ENCODE measurements at places on chromosomes 4 and X. TPM values are rescaled to one million over a fixed set of nuclear protein-coding genes. Genes with fewer than 3 reads are reported as not detected.

DNA sequence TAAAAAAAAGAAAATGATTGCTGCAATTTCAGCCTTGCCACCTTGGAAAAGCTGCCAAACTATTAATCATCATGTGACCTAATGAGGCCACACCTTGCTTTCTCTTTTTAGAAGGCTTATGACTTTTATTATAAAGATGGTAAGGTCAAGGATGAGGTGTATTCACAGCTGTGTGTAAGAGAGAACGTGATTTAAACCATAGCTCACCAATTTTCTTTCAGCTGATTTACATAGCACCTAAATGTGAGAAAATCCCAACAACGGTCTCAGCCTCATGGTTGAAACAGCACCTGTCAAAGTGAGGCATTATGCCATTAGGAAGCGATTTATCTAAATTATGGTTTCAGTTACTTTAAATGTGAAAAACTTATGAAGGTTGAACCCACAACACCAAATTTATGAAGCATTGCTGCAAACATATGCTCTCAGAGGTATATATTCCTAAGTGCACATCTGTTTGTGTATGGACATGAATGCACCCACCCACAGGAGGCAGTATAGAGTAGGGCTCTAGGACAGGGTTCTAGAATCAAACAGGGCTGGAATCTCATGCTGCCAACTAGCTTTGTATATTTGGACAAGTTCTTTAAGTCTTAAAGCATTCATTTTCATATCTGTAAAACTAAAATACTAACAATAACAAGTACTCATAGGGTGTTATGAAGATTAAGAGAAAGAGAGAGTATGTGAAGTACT lies 40.7 kb downstream of the ANXA3 start:
- no peak for DNase-seq

DNA sequence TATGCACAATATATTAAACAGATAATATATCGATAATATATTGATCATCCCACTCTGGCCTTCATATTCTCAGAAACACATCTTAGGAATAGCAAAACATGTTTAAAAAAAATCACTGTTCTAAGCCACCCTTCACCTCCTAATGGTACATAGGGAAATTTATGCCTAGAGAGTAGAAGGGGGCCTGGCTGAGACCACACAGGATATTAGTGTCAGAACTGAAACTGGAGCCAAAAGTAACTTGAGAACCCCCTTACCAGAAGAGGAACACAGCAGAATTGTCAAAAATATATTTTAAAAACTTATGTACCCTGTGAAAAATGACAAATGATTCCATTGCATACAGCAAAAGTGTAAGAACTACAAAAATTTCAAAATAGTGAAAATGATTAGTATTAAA lies 173.1 kb downstream of the VSIG4 start:
- no peak for DNase-seq

GRCh38 chrX:117808426-117808825 lies 308.2 kb downstream of the KLHL13 start:
- DNase-seq = no peak

- no peak for DNase-seq
Measured at GRCh38 chrX:115642311-115642710, 81.3 kb downstream of the PLS3 start.

GRCh38 chr4:14520171-14520570 lies 482.1 kb upstream of the CPEB2 start:
- DNase-seq = no peak

DNA sequence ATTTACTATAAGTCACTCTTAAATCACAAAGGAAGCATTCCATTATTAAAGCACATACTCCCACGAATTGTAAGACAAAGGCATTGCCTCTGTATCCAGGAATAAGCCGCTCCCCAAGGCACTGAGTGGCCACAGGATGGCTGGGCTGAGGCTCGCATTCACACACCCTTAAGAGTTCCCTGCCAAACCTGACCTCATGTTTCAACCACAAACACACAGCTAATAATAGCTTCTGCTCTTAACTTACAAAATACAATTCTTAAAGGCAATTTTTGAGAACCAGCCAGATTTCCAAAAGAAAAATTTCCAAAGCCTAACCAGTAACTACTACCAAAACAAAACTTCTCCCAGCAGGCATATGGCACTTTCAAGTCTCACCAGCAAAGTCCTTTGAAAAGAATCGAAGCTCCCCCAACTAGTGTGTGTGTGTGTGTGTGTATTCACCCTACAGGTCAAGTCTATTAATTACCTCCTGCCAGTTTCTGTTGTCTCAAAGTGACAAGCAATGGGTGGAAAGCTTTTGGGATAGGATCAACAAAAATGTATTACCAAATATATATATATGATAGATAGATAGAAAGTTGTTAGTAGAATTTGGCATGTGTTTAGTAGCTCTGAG lies 36.0 kb downstream of the ARHGAP6 start:
- no peak for DNase-seq

DNA sequence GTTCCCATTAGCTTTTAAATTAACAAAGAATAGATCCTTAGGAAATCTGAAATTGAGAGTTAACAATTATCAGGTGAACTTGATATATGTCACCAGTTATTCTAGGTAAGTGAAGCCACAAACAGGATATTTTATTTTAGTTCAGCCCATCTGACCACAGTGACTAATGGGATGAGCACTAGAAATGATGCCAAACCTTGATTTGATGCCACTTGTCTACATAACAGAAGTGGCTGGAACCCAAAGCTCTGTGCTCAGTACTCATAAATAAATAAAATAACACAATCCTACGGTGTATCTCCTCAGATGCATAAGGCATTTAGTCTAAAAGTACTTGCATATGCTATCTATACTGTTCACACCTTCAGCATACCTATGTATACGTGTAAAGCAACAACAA lies 12.2 kb downstream of the SLITRK4 start:
- no peak for DNase-seq

GRCh38 chr4:15232366-15233263 lies 195.2 kb upstream of the C1QTNF7 start:
- DNase-seq = no peak

GRCh38 chr4:7006411-7006810 lies 36.8 kb upstream of the TADA2B start:
- DNase-seq = no peak

DNA sequence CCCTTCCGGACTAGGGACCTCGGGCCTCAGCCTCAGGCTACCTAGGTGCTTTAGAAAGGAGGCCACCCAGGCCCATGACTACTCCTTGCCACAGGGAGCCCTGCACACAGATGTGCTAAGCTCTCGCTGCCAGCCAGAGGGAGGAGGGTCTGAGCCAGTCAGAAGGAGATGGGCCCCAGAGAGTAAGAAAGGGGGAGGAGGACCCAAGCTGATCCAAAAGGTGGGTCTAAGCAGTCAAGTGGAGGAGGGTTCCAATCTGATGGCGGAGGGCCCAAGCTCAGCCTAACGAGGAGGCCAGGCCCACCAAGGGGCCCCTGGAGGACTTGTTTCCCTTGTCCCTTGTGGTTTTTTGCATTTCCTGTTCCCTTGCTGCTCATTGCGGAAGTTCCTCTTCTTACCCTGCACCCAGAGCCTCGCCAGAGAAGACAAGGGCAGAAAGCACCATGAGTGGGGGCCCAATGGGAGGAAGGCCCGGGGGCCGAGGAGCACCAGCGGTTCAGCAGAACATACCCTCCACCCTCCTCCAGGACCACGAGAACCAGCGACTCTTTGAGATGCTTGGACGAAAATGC lies at the start of gene WAS:
WAS (plus strand) TSS at position 389 of the 572 bp plus-strand sequence; CDS start at position 444, 55 bp downstream.
- no peak for DNase-seq

DNA sequence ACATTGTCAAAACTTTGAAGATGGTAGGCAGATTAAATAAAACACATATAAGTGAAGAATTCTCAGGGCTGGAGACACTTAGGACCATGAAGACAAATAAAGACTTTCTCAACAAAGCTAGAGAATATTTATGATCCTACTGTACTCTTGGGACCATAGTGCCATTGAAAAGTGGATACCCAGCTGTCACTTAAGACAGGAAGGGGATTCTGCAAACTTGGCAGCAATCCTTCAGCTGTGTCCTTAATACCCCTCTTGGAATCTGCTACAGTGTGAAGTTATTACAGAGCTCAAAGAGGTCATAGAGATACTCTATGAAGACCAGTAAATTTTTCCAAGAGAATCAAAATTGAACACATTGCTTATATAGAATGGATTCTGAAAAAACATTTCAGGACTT lies 24.3 kb downstream of the PDE5A start:
- no peak for DNase-seq

DNA sequence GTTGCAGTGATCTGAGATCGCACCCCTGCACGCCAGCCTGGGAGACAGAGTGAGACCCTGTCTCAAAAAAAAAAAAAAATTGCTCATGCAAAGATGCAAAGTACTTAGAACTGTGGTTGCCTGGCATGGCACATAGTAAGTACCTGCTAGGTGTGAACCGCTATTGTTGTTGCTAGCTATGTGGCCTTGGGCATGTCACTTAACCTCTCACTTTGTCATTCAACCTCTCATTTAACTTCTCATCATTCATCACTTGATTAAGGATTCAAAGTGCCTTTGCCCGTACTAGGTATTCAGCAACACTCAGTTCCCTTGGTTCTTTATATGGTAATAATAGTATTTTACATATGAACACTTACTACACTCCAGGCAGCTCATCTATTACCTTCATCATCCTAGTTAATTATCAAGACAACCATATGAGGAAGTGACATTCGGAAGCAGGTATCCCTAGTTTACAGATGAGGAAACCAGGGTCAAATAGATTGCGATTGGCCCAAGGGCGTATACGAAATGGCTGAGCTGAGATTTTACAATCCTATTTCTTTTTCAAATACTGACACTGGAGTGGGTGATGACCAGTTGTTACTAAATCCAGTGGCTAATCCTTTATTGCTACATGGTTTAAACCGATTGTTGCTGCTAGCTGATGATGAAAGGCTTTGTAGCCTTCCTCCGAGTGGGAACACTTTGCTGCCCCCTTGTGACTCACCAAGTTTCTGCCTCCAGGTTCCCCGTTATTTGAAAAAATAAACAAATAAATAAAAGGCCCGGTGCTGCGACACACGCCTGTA lies 28.8 kb upstream of the SOWAHD start:
- DNase-seq = no peak

DNA sequence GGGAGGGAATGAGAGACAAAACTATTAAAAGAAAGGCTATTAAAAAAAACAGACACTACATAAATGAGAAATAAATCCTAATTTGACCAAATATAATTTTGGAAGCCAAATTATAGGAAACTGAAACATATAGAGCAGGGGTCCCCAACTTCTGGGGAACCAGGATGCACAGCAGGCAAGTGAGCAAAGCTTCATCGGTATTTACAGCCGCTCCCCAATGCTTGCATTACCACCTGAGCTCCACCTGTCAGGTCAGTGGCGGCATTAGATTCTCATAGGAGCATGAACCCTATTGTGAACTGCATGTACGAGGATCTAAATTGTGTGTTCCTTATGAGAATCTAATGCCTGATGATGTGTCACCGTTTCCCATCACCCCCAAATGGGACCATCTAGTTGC lies 28.4 kb downstream of the ABCG2 start:
- DNase-seq = no peak

DNA sequence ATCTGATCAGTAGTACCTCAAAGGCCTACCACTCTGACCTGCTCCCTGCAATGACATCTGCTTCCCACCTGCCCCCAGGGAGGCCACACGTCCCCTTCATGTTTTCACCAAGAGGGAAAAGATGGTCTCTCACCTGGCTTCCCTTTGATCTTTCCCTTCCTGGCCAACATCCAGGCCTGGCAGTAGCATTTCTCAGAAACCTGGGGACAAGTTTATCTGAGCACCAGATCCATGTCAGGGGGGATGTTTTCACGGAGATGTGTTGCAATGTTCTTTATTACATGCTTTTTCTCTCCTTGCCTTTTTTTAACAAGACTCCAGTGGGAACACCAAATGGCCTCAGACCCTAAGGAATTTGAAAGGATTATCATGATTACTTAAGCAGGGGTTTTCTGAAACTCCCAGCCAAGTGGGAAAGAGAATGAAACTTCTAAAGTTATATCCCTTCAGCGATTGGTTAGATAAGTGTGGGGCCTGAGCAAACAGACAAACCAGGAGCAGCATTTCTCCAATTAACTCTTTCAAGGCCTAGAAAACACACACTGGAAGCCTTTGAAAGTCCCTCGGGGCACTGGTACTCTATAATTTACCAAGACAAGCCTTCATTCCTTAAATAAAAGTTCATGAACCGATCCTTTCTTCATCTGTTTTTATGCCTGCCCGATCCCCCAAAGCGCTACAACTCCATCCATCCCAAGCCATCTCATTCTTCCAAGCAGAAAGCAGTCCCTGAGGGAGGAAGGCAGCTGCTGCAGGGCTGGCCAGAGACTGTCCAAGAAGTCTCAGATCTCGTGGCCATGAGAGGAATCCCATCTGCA lies 94.1 kb downstream of the BCOR start:
- DNase-seq = no peak

DNA sequence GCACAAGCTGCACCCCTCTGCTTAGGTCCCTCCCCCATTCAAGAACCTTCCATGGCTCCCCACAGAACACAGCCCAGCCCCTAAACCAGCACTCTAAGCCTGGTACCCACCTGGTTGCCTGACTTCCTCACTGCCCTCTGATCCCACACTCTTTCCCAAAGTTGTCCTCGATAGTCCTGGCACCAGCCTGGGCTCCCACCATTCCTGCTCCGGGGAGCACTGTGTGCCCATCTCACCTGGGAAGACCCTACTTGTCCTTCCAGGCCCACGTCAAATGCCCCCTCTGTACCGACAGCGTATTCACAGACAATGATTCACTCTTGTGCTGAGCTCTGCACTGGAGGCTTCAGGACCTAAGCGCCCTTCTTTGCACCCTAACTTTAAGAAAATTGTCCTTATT lies 40.1 kb downstream of the ABLIM2 start:
- DNase-seq = no peak

- DNase-seq = no peak
Measured at GRCh38 chrX:108731153-108731552, 5.2 kb downstream of the IRS4 start.

DNA sequence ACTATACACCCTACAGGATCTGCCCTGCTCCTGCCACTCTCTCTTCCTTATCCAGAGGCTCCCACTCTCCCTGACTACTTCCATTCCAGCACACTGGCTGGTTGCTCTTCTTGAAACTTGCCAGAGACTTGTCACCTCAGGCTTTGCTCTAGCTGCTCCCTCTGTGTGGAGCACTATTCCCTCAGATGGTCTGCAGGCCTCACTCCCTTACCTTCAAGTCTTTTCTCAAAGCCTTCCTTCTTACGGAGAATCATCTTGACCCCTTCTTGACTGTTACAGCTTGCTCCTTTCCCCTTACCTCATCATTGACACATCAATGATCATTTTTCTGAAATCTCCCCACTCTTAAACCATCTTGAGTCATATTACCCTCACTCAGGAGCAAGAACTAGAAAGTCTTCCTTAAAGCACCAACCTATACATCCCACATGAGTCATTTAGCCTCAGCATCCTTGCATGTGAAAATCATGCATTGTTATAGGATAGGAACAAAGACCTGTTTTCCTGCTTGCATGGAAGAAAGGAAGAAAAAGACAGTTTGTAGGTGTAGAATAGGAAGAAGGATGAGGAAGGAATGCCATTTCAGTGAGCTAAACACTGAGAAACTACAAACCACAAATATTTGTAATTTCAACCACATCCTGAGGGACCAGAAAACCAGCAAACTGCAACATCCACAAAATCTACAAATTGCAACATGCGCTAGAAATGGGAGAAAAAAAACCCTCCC lies 55.7 kb downstream of the ANTXR2 start:
- no peak for DNase-seq

AWAT2 gene
- total RNA-seq = not detected

RNF212 gene
- total RNA-seq = 4.0 TPM

DCAF12L2 gene
- total RNA-seq = 3.2 TPM

RBMXL3 gene
- not detected for total RNA-seq

PGAM4 gene
- total RNA-seq = not detected

GPRIN3 gene
- total RNA-seq = 7.2 TPM

MAGEA8 gene
- total RNA-seq = not detected

SMARCAD1 gene
- 102 TPM for total RNA-seq
